ENCODE measurements at places on chromosomes 7 and 10. TPM values are rescaled to one million over a fixed set of nuclear protein-coding genes. Genes with fewer than 3 reads are reported as not detected.

DNA sequence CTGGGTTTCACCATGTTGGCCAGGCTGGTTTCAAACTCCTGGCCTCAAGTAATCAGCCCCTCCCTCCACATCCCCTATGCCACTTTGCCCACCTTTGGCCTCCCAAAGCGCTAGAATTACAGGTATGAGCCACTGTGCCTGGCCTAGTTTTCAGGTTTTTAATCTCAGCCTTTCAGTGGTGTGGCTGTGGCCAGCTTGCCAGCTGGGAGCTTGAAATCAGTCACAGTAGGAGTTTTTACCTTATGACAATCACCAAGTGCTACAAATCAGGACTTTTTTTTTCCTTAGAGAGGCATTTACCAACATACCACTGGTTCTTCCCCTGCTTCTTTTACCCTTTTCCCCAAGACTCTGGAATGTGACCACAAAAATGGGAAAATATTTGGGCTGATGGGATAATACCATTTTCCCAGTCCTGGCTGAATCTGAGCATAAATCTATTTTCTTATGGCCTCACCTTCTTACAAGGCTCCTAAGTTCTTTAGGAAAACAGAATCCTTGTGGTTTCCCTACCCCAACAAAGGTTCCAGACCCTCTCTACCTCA, 6.2 kb downstream of the STEAP4 start:
- DNase-seq: no peak

GRCh38 chr7:90897961-90898469, 301.9 kb downstream of the CDK14 start:
- no peak for DNase-seq

GRCh38 chr7:143183024-143183423, at the start of gene TAS2R39:
TAS2R39 (plus strand) TSS chr7:143183419; CDS start chr7:143183419, 0 bp downstream.
- DNase-seq: no peak

GRCh38 chr7:8213381-8213780, 48.6 kb downstream of the ICA1 start:
- DNase-seq: no peak

DNA sequence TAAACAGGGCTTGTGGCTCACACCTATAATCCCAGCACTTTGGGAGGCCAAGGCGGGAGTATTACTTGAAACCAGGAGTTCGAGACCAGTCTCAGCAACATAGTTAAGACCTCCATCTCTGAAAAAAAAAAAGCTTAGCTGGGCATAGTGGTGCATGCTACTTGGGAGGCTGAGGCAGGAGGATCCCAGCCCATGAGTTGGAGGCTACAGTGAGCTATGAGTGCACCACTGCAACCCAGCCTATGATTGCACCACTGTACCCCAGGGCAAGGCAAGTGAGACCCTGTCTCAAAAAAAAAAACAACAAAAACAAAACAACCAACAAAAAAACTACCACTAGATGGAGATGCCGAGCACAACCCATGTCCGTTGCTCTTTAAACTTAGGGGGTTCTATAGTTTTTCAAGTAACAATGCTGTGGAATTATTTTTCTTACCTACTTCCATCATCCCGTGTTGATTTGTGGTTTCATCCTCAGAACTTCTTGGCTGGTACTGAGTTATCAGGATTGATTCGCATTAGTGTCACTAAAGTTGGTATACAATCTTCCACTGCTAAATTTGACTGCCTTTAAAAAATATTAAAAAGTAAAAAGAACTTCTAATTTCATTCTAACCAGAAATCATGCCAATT, 12.2 kb upstream of the REPIN1 start:
- no peak for DNase-seq

GSTO2 gene
- total RNA-seq: 22.0 TPM

ADCYAP1R1 gene
- total RNA-seq: not detected

All from kidney epithelial cell (primary cell).